ENCODE measurements at places on chromosomes 1 and 21. TPM values are rescaled to one million over a fixed set of nuclear protein-coding genes. Genes with fewer than 3 reads are reported as not detected.

- DNase-seq, result no peak
Observed at GRCh38 chr1:105243969-105244368, 1494.3 kb downstream of the AMY1C start.

S100A7A gene
- not detected for total RNA-seq

DNA sequence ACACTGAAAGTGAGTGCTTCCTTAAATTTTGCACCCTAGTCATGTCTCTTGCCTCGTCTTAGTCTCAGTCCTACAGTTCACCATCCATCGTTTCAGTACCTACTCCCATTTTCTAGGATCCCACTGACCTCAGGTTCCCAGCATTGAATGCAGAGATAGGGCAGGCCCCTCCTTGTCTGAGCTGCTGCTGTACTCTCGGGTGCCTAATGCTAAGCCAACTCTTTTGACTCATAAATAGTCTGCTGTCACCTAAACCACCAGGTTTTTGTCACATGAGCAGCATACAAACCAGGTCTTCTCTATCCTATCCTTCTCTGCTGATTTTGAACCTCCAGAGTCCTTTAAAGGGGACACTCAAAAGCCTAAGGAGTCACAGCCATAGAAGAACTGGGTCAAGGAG lies 3.0 kb downstream of the ARHGAP30 start:
- no peak for DNase-seq

C1orf116 gene
- 0.20 TPM for total RNA-seq

- no peak for DNase-seq
Observed at GRCh38 chr1:82044111-82044510, 243.4 kb downstream of the ADGRL2 start.

GPR153 gene
- 1.9 TPM for total RNA-seq

FAM131C gene
- 2.1 TPM for total RNA-seq

DNA sequence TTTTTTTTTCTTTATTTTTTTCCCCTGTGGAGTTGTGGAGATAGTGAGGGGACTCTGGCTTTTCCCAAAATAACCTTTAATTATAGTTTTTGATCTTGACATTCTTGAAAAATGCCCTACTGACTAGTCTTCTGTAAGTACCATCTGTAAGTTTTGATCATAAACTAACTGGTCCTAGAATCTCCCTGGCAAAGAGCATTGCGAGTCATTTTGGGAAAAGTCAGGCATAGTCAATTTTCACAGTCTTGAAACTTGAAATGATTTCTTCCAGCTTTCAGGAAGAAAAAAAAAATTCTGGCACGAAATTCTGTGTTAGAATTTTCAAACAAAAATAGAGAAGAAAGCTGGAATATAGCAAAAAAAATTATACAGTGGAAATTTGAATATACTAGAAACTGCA lies 181.2 kb upstream of the SNX7 start:
- no peak for DNase-seq

DNA sequence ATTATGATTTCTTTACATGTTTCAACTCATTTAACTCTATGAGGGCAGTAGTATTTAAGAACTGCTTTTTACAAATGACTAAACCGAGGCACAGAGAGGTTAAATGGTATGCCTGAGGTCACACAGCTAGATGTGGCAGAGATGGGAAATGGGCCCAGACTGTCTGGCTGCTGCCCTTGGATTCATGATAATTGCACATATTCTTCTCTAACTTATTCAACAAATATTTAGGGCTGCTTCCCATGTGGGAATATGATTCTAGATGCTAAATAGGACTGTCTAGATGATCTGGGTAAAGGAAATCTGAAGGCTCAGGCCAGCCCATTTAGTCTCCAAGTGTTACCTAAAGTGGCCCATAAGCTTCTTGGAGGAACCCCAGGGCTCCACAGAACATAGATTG lies 26.2 kb downstream of the C8A start:
- DNase-seq, result no peak

GRCh38 chr1:23394181-23394580 lies 24.5 kb upstream of the ZNF436 start:
- peak; percentile 81 for DNase-seq

DNA sequence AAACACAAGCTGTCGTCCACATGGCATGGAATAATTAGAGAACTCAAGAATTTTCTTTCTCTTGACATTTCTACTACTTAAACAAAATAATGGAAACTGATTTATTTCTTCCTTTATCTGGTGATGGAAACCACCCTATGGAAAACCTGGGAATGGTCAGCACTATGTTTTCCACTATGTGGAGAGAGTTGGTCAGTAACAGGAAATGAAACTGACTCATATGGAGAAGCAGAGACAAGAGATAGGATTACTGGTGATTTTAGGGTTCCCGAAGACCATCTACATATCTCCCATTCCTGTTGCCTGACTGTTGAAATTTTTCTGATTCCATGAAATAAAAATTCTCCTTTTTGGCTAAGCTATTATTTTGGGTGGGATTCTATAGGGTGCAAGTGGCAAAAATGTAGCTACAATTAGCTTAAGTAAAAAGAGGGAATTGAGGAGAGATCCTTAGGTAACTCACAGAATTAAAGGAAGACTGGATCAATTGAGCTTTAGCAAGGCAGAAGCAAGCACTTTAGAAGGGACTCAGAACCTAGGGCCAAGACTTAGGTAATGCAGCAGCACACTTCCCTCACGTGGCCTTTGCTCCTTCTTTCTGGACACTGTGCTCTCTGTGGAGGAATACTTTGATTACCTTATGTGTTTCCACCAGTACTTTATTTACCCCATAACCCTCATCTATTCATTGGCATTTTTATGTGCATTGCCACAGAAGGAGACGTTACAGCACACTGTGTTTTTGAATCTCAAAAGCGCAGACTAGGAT lies 89.6 kb downstream of the LEPR start:
- peak; percentile 79 for DNase-seq

All from HT1080 (cell line).